T-helper 22 cell (primary cell): ENCODE measurements at places on chromosomes 5 and 9.

GRCh38 chr5:83294246-83294645 lies 177.3 kb upstream of the VCAN start:
- no peak for DNase-seq

- DNase-seq = no peak
Measured at GRCh38 chr5:97167435-97167834, 15.6 kb downstream of the RIOK2 start.

DNA sequence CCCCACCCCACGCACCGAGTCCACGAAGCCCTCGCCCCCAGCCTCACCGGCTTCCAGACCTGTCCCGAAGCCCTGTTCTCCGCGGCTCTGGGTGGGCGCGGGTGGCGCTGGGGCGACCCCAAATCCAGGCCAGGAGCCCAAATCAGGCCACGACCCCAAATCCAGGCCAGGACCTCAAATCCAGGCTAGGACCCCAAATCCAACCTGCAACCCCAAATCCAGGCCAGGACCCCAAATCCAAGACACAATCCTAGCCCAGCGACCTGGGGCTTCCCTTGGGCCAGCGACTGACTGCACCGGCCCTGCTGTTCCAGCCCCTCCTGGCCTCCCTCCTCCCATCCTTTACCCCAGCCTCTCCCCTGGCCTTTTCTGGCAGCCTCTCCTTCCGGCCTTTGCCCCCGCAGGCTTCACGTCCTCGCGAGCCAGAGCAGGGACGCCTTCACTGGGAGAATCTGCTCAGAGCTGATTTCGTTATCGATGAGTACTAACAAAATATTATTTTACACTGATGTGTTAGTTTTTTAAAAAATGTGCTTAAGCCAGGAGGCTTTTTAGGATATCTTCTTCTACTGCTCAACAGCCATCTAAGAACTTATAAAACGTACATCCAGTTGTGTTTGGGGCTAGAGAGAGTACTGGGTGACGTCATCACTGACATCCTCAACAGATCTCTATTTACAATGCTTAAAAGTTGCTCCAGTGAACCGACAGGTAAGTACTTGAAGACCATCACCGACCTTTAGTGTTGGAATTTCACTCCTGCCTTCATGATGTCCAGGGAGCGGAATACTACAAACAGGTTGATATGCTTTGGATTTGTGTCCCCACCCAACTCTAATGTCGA lies 34.7 kb downstream of the TRIP13 start:
- no peak for DNase-seq

DNA sequence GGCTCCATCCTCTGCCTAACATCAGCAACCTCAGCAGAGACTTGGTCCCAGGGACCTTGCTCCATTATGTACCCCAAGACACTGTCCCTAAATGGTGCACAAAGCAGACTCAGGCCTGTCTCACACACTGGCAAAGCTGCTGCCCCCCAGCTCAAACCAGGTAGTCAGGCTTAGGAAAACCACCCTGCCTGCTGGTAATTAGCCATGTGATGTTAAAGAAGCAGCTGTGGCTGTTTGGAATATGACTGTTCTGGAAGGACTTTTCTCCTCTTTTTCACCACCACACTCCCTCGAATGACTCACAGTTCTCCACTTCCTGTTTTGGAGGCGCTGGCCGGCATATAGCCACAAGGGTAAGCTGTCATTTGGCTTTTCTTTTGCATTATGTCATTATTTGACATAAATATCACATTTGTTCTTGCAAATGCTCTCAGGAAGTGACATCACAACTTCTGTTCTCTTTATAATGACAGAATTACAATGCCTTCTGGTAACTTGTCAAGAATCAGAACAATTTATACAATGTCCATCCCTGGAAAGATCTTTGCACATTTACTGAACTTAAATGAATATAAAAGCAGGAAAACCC lies 113.9 kb downstream of the SUSD1 start:
- no peak for DNase-seq

DNA sequence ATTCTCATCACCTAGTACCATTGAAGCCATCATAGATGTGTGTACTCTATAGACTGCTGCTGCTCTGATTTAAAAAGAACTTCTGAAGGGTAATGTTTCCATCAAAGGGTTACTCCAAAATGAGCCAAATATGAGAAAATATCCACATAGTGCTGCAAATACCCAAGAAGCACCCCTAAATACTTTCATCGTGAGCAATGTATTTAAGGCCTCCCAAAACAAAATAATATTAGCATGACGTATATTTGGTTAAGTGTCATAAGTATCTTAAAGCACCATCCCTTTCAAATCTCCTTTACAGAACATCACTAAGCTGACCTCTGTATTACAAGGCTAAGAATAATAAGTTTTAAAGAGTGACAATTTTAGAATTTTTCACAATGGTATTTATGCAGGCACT lies 421.8 kb downstream of the MTRR start:
- no peak for DNase-seq

DNA sequence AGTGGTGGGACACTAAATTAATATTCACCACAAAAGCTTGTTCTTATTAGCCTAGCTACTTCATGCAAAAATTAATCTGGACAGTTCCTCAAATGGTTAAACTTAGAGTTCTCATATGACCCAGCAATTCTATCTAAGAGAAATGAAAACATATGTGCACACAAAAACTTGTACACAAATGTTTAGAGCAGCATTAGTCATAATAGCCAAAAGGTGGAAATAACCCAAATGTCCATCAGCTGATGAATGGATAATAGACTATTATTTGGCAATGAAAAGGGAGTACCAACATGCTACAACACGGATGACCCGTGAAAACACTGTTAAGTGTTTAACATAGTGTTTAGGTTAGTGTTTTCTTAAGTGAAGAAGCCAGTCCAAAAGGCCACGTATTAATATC lies 32.8 kb upstream of the TNIP1 start:
- no peak for DNase-seq

DNA sequence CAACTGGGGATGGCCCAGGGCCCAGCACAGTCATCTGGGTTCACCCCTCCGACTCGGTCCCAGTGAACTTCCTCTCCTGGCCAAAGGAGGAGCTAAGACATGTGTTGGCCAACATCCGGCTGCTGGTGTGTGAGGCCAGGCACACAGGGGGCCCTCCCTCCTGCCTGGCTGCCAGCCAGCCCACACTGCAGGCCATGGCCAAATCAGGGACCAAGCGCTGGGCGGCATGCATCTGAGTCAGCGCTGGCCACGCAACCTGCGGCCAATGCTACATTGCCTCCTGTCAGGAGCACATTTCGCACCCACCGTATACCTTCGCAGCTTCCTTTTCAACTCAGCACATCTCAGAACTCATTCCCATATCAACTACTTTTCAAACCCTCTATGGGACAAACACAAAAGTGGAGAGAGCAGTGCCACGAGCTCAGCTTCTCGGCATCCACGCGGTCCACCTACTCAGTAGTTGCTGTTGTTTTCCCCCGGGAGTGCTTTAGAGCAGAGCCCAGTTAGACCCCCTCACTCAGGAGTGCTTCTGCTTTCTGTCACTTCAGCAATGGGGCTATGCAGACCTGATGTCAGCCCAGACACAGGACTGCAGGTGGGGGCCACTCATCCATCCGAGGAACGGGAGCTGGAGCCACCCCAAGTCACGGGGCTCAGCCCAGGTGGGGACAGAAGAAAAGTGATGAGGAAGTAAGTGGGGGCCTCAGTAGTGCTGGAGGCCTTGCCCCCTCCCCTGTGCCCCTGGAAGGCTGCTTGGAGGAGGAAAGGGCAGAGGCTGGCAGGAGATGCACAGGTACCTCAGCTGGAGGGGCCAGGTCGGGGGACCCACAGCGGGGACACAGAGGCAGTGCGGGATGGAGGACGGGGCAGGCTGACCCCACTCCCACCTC lies 13.9 kb downstream of the NINJ1 start:
- no peak for DNase-seq

GRCh38 chr9:75490326-75490725 lies 400.1 kb upstream of the PCSK5 start:
- no peak for DNase-seq

GRCh38 chr5:78647838-78648358 lies 674 bp downstream of the LHFPL2 start:
- DNase-seq = no peak

GRCh38 chr5:6766604-6767093 lies 53.4 kb downstream of the TENT4A start:
- peak; percentile 31 for DNase-seq

DNA sequence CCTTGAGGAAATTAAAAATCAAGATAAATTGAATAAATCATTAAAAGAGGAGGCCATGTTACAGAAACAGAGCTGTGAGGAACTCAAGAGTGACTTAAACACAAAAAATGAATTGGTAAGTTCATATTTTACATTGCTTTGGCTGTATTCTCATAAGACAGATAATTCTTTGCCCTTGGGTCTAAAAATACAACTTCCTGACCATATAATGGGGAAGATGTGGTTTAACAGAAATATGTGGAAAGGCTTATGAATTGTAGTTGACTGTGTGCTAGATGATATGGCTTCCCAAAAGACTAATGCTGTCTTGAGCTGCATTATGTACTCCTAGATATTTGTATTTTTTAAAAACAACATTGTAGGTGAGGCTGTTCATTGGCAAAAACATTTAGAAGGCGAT lies 33.1 kb downstream of the CNTRL start:
- DNase-seq = no peak

- DNase-seq = no peak
Measured at GRCh38 chr9:110856772-110857171, 181.5 kb downstream of the LPAR1 start.

- no peak for DNase-seq
Measured at GRCh38 chr9:8101607-8102006, 302.0 kb upstream of the DMAC1 start.

DNA sequence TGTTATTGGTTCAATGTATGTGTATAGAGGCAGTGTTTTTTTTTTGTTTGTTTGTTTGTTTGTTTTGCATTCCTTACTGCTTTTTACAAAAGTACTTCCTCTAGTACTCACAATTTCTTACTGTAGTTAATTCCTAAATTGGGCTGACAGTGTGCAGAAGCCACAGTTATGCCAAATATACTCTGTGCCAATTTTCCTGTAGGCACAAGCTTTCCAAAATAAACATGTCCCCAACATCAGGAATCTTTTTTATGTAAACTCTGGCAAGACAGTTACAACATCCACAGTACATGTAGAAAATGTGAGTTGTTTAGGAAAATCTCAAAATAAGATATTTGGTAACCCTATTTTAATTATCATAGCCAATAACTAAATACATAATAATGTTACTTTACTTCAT lies 161.6 kb upstream of the TSLP start:
- DNase-seq = no peak

DNA sequence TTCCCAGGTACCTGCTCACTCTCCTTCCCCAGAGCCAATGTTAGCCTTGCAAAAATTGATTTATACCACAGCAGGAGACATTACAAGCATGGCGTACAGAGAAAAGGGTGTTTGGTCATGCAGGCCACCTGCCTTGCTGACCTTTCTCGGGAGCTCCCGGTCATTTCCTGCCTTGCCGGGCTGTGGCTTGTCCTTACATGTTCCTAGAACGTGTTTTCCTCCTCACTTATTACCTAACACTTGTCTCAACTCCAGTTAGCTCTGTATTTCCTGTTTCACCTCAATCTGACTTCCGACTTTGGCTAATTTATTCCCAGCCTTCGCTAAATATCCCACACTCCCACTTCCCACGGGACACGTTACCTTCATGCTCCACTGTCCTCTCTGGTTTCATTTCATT lies 282.5 kb downstream of the ICE1 start:
- no peak for DNase-seq

DNA sequence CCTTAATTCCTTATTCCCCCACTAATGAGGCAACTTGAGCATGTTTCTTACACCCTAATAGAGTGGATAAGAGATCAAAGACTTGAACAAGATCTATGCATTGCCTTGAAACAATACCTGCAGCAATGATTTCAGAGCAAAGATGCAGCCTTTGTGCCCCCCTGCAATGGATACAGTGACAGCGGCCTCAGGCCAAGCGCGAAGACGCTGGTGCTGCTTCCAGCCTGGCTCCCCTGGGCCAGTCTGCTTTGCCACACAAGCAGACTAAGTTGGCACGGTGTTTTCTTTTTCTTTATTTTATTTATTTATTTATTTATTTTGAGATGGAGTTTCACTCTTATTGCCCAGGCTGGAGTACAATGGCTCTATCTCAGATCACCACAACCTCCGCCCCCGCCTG lies 179.8 kb upstream of the S1PR3 start:
- DNase-seq = no peak

- DNase-seq = no peak
Measured at GRCh38 chr5:158022837-158023236, 163.9 kb upstream of the CLINT1 start.

DNA sequence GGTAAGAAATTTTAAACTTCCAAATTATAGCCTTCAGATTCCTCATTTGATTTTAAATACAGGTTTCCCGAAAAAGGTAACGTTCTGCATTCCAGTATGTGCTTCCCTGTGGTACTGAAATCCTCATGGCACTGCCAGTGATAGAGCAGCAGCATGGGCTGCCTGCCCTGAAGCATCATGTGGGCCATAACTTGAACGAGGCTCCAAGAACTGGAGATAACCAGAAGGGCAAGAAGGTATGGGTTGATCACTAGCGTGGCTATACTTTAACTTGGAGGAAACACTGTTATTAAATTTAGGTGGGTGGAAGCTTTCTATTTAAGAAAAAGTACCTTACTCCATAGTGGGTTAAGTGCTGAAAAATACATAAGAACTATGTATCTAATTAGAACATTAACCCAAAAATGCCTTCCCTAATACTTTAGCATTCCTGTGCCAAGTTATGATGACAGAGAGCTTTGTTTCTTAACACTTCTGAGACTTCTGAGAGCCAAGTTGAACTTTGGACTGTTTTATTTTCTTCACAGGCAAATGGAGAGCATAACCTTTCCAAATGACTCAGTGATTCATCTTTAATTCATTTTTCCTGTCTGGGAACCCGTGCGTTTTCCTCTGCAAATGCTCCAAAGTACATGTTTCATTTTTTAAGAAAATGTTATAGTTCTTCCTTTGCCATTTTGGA lies 191.5 kb upstream of the GNA14 start:
- DNase-seq = no peak

GRCh38 chr5:68954618-68954910 lies 139.2 kb upstream of the SLC30A5 start:
- no peak for DNase-seq

- no peak for DNase-seq
Measured at GRCh38 chr9:22722492-22722891, 275.9 kb downstream of the DMRTA1 start.

- DNase-seq = peak; percentile 29
Measured at GRCh38 chr9:130701059-130702022, 7.8 kb downstream of the EXOSC2 start.

DNA sequence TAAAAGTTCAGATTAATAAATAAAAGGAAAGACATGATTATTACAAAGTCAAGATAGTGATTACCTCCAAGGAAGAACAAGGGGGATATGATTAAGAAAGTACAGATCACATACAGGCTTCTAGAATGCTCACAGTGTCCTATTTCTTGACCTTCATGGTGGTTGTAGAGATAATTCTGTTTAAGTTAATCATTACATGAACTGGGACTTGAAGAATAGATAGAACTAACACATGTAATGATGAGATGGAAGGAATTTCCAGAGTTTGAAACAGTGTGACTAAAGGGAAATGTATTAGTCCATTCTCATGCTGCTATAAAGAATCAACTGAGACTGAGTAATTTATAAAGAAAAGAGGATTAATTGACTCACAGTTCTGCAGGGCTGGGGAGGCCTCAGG lies 72.7 kb downstream of the LURAP1L start:
- no peak for DNase-seq

- no peak for DNase-seq
Measured at GRCh38 chr9:80282766-80283165, 711.0 kb downstream of the TLE4 start.
